ENCODE measurements at places on chromosomes 5 and 9. TPM values are rescaled to one million over a fixed set of nuclear protein-coding genes. Genes with fewer than 3 reads are reported as not detected.

DNA sequence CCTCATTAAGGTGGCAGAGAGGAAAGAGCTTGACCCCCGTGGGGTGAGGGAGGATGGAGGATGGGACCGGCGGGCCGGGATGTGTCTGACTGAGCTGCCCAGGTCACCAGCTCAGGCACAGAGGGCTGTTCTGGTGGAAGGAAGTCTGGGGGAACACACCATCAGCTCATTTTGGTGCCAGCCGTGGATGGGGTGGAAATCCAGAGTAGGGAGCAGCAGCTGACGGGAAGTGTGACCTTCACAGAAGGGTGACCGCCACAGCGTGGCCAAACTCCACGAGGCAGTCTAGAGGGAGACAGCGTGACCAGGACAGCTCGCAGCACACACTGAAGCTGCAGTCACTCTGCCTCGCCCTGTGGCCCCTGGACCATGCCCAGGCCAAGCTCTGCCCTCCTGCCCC, 45.3 kb upstream of the PHYKPL start:
- no peak for DNase-seq

GRCh38 chr9:120690372-120690771, 23.9 kb downstream of the MEGF9 start:
- DNase-seq: no peak

GRCh38 chr5:82439750-82440445, 161.7 kb upstream of the RPS23 start:
- no peak for DNase-seq

- no peak for DNase-seq
Measured at GRCh38 chr5:86625148-86625547, 7.4 kb downstream of the COX7C start.

GRCh38 chr5:75368391-75368790, 31.4 kb downstream of the HMGCR start:
- no peak for DNase-seq

DNA sequence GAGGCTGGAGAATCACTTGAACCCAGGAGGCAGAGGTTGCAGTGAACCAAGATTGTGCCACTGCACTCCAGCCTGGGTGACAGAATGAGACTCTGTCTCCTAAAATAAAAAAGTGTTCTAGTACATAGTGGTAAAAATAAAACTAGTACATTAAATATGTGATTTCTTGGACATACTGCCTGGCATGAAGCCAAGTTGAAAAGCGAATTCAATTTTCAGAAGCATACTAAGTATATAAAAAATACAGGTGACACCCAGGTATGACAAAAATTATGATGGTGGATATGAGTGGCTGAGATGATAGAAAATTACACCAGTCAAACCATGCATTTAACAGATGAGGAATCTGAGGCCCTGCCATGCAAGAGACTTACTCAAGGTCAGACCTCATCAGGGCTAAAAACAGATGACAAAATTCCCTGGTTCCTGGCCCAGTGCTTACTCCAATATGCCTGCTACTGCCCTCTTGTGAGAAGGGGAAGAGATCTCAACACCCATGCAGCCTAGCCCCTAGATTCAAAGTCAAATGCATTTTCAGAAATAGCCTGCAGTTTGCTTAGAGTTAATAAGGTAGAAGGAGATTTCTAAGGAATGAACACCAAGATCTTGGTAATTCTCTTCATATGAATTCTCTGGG, 46.6 kb upstream of the GNPDA1 start:
- no peak for DNase-seq

- DNase-seq: no peak
Measured at GRCh38 chr5:136769900-136770684, 404.7 kb upstream of the TRPC7 start.

DNA sequence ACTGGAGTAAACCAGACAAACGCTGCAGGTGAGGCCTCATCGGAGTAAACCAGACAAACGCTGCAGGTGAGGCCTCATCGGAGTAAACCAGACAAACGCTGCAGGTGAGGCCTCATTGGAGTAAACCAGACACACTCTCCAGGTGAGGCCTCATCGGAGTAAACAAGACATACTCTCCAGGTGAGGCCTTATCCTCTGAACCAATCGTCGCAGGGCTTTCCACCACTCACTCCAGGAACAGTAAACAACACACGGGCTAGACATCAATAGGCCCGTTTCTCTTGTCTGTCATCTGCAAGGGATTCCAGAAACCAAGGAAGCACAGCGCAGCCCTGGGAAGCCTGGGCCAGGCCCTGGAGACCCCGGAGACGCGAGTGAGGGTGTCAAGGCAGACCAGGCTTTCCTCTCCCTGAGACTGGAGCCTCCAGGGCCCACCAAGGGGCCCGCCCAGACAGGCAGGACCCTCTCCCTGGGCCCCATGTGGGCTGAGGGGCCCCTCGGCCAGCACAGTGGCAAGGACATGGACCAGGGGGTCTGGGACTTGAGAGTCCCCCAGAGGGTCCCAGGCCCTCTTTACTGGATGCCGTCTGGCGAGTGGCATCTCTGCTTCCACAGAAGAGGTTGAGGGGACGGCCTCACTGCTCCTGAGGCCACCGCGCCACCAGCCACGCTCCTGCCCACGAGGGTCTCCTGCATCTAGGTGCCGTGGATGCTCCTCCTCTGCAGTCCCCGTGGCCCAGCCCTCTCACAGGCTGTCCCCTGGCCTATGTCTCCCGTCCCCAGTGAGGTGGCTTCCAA, 26.4 kb upstream of the NSMF start:
- DNase-seq: no peak

The MVB12B gene
- 19.2 TPM for polyA plus RNA-seq

GRCh38 chr5:130050585-130050984, 146.3 kb downstream of the CHSY3 start:
- DNase-seq: no peak

The HSPA5 gene
- polyA plus RNA-seq: 309 TPM

The OTP gene
- not detected for polyA plus RNA-seq

DNA sequence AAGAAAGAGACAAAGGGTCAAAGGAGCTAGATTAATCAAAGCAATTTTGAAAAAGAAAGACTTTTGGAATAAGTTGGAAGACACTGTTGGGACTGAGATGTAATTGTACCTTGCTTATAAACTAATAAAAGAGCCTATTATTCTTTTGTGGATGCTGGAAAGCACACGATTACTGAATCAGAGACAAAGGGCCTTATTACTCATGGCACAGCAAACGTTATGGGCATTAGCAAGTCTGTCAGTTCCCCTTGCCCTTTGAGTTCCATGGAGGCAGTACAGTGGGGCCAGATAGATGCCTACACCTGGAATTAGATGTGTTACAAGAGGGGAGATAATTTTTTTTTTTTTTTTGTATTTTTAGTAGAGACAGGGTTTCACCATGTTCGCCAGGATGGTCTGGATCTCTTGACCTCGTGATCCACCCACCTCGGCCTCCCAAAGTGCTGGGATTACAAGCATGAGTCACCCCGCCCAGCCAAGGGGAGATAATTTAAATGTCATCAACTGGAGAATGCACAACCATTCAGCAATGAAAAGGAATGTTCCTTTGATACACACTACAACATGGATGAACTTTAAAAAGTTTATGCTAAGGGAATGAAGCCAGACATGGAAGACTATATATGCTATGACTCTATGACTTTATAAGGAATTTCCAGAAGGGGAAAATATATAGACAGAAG, 128.9 kb downstream of the STARD4 start:
- no peak for DNase-seq

DNA sequence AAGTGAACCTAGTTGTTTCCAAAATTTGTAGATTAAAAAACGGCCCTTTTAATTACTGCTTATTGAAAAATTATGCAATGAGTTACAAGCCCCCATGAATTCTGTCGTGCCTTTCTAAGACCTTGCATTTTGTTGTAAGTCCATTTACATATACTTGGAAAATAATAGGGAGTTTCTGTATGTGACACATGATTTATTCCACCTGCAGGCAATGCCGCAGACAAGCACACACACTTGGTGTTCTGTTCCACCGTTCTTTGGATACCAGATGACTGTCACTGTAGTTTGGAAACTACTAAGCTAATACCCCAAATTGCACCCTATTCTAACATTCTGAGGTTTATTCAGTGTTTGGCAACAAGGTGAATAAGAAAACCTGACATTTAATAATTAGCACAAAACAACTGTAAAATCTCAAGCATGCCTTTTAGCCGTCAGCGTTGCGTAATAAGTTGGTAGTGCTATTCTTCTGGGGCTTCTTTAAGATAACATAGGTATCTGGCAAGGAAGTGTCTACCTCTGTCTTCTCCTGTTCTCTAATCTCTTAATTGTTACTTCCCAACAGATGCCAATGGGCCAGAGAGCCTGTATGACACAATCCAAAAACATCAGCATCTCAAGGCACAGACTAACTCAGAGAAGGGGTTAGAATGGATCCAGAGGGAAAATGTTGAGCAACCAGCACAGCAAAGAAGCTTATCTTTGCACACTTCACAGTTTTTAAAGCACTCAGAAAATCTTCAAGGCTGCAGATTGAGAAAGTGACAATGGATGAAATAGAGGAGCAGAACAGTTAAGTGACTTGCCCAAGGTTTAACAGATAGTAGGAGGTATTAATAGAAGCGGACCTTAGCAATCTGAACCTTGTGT, 48.2 kb upstream of the DPYSL3 start:
- no peak for DNase-seq

The CTXN3 gene
- polyA plus RNA-seq: not detected

- DNase-seq: no peak
Measured at GRCh38 chr5:136034492-136034891, 5.7 kb downstream of the TGFBI start.

The MYOT gene
- 2.2 TPM for polyA plus RNA-seq
